ENCODE measurements at places on chromosomes 7 and 10. TPM values are rescaled to one million over a fixed set of nuclear protein-coding genes. Genes with fewer than 3 reads are reported as not detected.

GPR85 gene
- total RNA-seq: 3.6 TPM

GNGT1 gene
- total RNA-seq: not detected

NANOS1 gene
- total RNA-seq: 0.68 TPM

FGFR2 gene
- total RNA-seq: 20.2 TPM

TMEM72 gene
- not detected for total RNA-seq

IRF5 gene
- 12.4 TPM for total RNA-seq

CYP2C9 gene
- total RNA-seq: not detected

MXI1 gene
- 58.3 TPM for total RNA-seq

PRF1 gene
- not detected for total RNA-seq

SPDYE16 gene
- not detected for total RNA-seq

KIF11 gene
- total RNA-seq: 1.4 TPM

INMT gene
- total RNA-seq: not detected

WEE2 gene
- 0.14 TPM for total RNA-seq

PDK4 gene
- under 0.01 TPM for total RNA-seq

ATAD1 gene
- 69.4 TPM for total RNA-seq

ODAD2 gene
- 0.28 TPM for total RNA-seq

EPDR1 gene
- 13.3 TPM for total RNA-seq

KCNMA1 gene
- total RNA-seq: 6.5 TPM

PRKAR2B gene
- total RNA-seq: not detected

PDE6C gene
- total RNA-seq: not detected

CNTNAP2 gene
- 2.1 TPM for total RNA-seq

APBB1IP gene
- total RNA-seq: not detected

ADRB1 gene
- 7.9 TPM for total RNA-seq

CCT6A gene
- total RNA-seq: 351 TPM

FAM180A gene
- total RNA-seq: 0.14 TPM

SEMA3C gene
- 275 TPM for total RNA-seq

HMX3 gene
- total RNA-seq: 0.07 TPM

TMEM270 gene
- total RNA-seq: not detected

LIPK gene
- total RNA-seq: 0.21 TPM

SEMA3A gene
- total RNA-seq: 35.9 TPM

ZNF3 gene
- 28.9 TPM for total RNA-seq

SDK1 gene
- total RNA-seq: 4.2 TPM

SFRP5 gene
- total RNA-seq: not detected

INA gene
- 0.07 TPM for total RNA-seq

SLC39A12 gene
- not detected for total RNA-seq

GPER1 gene
- 0.21 TPM for total RNA-seq

HOGA1 gene
- 0.34 TPM for total RNA-seq

TUBGCP2 gene
- total RNA-seq: 35.2 TPM

SLC16A9 gene
- total RNA-seq: 3.7 TPM
